ENCODE measurements at places on chromosomes 11 and 22.

DNA sequence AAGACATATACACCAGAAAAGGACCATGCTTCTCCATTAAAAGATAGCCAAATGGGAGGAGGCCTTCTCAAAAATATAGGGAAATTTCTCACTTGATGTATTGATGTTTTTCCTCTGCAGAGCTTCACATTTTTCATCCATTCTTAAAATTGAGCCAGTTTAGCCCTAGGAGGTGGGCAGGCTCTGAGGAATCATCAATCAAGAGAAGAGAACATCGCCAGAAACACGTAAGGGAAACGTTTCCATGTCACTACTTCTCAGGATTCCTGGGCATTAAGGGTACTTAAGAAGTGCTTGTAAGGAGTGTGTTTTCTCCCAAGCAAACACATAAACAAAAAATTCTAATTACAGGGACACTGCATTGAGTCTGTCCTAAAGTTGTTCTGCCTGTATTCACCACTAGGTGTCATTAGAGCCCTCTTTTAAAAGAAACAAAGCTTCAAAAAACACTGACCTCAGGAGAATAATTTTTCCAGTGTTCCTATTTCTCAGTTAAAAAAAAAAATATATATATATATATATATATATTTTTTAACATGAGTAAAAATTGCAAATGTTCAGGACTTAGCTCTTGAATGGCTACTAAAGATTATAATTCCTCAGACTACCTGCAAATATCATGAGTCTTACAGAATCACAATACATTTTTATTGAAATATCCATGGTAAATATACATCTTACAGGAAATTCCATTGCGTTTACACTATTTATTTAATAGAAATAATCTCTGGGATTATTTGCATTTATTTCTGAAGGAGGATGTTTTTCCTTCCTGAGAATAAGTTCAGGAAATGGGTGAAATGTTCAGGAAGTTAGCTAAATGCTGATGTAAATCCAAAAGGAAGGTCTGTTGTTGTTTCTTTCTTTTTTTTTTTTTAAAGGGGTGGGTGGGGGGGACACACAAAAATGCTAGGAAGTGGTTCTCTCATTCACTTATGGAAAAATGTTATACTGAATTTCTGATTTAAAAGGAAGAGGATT is 16.0 kb downstream of the FZD4 start:
- DNase-seq, result no peak

DNA sequence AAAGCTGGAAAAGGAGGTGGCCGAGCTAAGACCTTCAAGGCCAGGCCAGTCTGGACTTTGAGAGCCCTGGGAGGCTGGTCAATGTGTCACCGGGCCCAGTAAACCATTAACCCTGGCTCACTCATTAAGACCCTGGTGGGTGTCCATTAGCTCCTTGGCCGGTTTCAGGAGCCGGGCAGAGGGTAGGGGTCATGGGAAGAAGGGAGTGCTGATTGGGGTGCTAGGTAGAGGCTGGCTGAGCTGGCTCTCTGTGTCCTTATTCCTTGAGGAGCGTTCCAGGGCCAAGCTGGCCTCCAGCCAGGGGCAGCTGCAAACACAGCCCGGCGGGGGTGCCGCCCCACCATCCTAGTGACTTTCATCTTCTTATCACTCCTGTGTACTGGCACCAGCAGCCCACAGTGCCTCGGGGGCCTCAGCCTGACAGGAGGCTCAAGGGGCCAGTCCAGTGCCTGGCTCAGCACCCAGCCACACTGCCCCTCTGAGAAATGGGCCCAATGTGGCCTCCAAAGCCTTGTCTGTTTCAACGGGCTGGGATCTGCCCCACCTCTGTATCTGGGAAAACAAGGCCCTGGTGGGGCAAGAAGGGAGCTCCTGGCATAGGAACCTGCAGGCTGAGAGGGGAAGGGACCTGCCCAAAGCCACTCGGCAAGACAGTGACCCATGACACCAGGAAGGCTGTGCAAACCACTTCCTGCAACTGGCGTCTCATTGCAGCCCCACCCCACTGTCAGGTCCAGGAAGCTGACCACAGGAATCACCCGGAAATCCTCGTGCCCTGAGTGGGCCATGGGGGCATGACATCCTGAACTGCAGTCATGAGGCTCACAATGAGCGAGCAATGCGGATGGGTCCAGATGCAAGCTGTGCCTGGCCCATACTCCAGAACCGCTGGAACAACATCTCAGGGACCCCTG is 15.1 kb upstream of the RGL4 start:
- no peak for DNase-seq

DNA sequence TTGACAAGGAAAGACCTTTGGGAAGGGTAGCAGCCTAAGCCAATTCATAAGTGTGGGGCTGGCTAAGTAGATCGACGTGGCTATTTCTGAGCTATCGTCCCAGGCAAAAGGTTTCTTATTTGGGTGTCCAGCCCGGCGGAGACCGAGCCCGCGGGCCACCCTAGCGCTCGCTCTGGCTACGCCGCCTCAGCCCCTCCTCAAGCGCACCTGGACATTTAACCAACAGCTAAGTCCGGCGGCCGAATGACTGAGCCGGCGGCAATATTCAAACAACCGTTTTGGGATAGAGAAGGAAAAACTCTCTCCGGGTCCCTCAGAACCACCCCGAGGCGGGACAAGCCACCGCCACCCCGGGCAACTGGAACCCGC is 457 bp downstream of the RNF141 start:
- DNase-seq, result no peak

DNA sequence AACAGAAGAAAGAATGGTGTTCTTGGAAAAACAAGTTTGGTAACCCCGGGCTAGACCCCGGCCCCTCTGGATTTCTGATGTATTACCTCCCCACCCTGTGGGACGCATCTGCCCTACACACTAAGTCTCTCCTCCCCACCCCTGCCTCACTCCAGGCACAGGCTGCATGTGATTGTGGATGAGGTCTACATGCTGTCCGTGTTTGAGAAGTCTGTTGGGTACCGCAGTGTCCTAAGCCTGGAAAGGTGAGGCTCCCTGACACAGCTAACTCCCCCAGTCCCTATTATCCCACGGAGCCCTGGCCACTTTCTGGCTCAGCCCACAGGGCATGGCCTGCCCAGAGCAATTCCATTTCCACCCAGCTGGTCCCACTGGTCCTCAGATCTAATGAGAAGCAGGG is 13.3 kb downstream of the ACCS start:
- DNase-seq, result no peak

- peak; percentile 73 for DNase-seq
These were observed 3.2 kb upstream of the RTN4RL2 start for GRCh38 chr11:57456960-57457642.

Measured in NT2/D1 (cell line).